ENCODE measurements at places on chromosomes 11 and 22.

DNA sequence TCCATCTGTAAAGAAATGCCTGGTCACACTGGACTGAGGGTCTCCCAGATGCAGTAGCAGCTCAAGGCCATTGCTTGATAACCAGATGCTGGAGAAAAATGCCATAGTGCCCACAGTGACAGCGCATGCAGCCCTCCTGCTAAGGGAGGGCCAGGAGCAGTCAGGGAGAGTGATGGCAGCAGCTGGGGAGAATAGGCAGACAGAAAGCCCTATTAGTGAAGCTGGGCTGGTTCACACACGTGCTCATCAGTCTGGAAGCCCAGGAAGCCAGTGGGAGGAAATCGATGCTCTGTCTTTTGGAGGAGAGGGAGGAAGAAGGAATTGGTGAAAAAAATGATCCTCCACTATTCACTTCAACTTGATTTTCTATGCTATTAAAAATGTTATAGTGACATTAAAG, 82.9 kb downstream of the OSBP2 start:
- no peak for DNase-seq

GRCh38 chr22:24402460-24403192, 24.8 kb upstream of the ADORA2A start:
- DNase-seq: no peak

DNA sequence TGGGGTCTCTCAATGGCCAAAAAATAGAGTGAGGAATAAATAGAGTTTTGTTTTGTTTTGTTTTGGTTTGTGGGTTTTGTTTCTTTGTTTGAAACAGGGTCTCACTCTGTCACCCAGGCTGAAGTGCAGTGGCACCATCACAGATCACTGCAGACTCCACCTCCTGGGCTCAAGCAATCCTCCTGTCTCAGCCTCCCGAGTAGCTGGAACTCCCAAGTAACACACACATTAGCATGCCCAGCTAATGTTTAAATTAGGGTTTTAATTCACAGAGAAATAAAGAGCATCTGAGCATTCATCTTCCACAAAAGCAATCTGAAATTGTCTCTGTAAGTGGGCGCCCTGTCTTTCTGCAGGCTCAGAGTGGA, 9.2 kb upstream of the IFITM3 start:
- DNase-seq: no peak

DNA sequence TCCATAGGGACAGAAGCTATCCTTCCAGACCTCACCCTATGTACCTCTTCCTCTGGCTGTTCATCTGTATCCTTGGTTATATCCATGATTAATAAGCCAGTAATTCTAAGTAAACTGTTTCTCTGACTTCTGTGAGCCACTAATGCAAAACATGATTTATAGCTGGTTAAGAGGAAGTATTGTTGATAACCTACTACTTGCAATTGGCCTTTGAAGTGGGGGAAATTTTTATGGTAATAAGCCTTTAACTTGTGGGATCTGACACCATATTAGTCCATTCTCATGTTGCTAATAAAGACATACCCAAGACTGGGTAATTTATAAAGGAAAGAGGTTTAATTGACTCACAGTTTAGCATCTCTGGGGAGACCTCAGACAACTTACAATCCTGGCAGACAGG, 21.9 kb downstream of the CASP12 start:
- no peak for DNase-seq

DNA sequence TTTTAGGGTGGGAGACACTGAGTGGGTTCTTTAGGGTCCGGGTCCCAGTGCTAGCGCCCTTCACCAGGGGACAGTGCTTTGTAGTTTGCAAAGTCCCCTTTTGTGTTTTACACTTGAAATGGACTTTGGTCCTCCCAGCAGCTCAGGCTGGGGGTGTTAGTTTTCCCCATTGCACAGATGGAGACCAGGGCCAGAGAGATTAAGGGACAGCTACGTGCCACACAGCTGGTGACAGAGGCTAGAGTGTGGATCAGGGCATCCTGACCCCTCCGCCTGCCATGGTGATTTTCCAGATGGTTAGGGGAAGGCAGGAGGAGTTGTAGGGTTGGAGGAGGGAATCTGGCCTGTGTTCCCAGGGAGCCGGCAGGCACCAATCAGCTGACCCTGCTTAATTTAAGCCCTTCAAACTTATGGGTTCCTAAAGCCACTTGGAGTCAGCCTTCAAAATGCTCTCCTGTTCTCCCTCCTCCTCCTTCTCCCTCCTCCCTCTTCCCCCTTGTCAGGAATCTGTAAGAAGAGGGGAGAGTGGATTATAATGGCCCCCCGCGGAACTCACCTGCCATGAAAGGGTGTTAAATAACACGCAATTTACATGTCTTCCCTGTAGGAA, 22.5 kb upstream of the MPPED1 start:
- DNase-seq: no peak

DNA sequence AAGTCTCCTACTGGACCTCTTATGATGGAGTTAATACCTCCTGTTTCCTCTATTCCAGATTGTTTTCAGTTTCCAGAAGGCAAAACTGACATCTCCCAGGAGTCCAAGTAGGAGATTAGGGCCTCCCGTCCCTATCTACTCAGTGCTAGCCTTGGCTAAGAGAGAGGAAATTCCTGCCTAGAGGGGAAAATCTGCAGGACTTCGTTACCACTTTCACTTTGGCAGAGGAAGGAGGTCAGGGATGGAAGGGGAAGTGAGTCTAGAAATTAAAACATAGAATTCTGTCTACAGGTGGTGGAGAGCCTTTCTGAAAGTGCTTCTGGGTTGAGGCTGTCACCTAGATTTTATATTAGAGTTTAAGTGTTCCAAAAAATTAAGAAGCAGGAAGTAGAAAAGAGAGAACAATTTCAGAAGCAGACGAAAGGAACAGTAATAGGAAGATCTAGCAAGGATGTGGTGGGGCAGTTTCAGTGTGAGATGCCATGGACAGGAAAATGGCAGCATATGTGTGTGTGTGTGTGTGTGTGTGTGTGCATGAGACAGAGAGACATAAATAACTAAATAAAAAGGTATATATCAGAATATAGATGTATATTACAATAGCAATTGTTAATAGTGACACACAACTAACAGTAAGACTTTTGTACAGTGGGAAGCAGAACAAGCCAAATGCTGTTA, 2.4 kb upstream of the TRIM68 start:
- no peak for DNase-seq

DNA sequence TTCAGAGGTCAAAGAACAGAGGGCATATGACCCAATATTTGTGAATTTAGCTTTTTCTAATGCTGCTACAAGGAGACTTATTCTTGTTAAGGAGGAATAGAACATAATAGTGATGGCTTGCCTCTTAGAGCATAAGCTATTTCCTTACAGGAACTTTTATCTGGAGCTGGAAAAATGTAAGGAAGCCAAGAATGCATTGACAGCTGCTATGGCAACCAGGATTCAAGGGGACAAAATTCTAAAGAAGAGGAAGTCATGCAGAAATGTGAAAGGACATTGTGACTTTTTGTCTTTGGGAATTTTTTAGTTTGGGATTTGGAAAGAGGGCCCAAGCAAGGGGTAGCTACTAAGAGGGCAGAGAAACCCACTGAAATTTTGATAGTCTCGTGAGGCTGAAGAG, 51.1 kb downstream of the EHF start:
- DNase-seq: no peak

GRCh38 chr11:44986315-44986714, 35.6 kb upstream of the TP53I11 start:
- no peak for DNase-seq

- DNase-seq: peak; percentile 15
Observed at GRCh38 chr11:134063991-134064747, 4.7 kb upstream of the JAM3 start.

DNA sequence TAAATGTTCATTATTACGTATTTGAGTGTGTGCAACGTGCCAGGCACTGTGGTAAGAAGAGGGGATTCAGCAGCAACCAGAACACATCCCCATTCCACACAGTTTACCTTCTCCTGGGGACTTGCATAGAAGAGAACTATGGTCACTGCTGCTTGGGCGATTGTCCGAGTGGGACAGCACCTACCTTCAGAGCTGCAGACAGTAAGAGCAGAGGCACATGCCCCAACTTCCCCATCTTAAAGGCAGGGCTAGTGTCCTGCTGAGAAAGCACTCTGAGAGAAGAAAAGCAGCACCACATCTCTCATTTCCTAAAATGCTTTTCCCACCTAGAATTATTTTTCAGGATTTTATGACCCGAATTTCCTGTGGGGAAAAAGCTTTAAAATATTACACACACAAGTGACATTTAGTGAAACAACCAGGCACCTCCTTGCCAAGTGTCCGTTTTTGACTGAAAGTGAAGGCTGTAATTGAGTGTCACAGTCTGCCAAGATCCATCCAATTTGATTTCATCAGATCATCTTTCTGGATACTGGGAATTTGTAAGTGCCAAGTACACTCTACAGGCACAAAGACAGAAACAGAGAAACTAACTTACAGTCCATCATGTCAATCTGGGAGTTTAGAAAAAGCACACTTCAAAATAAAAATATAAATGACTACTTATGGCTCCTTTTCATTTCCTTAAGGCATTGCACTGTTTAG, 24.6 kb downstream of the TRAF6 start:
- no peak for DNase-seq

- no peak for DNase-seq
Observed at GRCh38 chr11:127338380-127339259, 338.1 kb upstream of the KIRREL3 start.

DNA sequence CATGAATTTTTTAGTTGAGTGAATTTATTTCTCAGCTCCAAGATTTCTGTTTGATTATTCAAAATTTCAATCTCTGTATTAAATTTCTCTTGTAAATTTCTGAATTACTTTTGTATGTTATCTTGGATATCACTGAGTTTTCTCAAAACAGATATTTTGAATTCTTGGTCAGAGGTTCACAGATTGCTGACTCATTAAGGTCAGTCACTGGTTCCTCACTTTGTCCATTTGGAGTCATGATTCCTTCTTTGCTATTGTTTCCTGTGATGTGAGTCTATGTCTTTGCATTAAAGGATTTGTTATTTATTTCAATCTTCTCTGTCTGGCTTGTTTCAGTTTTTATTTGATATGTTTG, 10.2 kb upstream of the IL17RA start:
- no peak for DNase-seq

DNA sequence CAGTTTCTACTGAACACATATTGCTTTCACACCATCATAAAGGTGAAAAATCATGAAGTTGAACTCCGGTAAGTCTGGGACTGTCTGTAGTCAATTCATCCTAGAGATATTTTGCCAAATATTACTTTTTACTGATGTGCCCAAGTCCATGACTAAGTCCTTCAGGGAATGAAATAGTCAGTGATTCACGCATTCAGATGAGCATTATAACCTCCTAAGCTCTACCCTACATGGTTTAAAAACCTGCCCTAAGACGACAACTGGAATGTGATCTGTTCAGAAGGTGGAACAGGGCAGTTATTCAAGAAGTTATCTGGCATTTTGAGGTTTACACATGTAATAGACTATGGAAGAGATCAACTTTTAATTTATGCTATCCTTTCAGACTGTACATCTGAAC, 125.6 kb downstream of the TRPC6 start:
- no peak for DNase-seq

DNA sequence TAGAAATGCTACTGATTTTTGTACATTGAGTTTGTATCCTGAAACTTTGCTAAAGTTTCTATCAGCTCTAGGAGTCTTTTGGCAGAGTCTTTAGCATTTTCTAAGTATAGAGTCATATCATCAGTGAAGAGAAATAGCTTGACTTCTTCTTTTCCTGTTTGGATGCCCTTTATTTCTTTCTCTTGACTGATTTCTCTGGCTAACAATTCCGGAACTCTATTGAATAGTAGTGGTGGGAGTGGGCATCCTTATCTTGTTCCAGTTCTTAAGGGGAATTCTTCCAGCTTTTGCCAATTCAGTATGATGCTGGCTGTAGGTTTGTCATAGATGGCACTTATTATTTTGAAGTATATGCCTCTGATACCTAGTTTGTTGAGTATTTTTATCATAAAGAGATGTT, 197.7 kb downstream of the AASDHPPT start:
- no peak for DNase-seq

GRCh38 chr11:6671991-6672390, 11.1 kb downstream of the MRPL17 start:
- no peak for DNase-seq

- DNase-seq: no peak
Observed at GRCh38 chr22:19287076-19287707, 4.3 kb downstream of the CLTCL1 start.

GRCh38 chr22:35868938-35869337, 151.3 kb downstream of the APOL5 start:
- no peak for DNase-seq

DNA sequence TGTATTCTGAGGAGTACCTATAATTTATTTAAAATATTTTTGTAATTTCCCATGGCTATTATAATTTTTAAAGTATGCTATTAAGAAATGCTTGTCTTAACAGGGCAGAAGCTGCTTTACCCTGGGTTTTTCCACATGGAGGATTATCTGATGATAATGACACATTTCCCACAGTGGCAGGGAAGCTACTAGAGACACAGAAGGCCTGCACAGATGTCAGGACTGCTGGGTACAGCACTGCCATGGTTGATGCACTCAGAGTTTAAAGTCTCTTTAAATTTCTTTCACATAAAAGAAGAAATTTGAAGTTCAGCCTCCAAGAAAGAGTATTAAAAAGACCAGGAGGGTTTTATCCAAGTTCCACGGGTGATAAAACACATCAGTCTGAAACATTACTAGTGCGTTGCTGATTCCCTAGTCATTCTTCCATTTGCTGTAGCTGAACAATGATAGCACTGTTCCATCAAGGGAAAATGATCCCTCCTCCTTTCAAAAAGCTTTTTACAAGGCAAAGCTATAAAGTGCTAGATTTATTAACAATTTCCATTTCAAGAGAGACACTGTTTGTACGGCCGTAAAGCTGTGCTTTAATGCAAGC, 363.0 kb downstream of the CNTN5 start:
- no peak for DNase-seq

GRCh38 chr22:22942511-22943329, 55.1 kb downstream of the IGLL5 start:
- DNase-seq: peak; percentile 68

DNA sequence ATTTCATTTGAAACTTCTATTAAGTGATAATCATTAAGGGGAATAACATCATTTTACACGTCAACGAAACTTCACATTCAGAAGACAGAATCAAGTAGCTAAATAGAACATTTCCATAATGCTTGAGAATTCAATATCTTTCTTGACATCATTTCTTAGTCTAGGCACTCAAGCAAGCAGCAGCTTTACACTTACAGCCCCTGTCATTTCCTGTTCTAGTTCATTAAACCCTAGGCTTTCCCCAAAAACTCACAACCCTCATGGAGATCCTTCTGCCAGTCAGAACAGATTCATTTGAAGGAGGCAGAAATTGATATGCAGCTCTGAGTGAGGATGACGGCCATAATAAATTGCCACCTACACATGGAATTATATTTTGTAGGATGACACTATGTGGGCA, 5.3 kb upstream of the HORMAD2 start:
- DNase-seq: no peak

Data from stimulated activated effector memory CD8-positive, alpha-beta T cell treated with anti-CD3 and anti-CD28 coated beads, Interleukin-12 subunit alpha, Interleukin-12 subunit beta, amount 100 ng/mL, for 72 hours (primary cell).